Activated CD4-positive, alpha-beta T cell treated with anti-CD3 and anti-CD28 coated beads, Interleukin-2, amount 10 ng/mL, durations not matched to agents 7 days and 5 days (primary cell): ENCODE measurements at places on chromosomes 3 and 15. TPM values are rescaled to one million over a fixed set of nuclear protein-coding genes. Genes with fewer than 3 reads are reported as not detected.

The NOX5 gene
- not detected for total RNA-seq

The GOLGA8J gene
- total RNA-seq = not detected

The EPB42 gene
- total RNA-seq = not detected

The PFN2 gene
- 0.50 TPM for total RNA-seq

The TIMP4 gene
- total RNA-seq = not detected

The MUC4 gene
- under 0.01 TPM for total RNA-seq

The TNNC1 gene
- total RNA-seq = 1.5 TPM

The TSEN2 gene
- total RNA-seq = 10.4 TPM

The APOD gene
- total RNA-seq = not detected

The PRKAR2A gene
- total RNA-seq = 26.4 TPM

The OIP5 gene
- 18.9 TPM for total RNA-seq

The CEMIP gene
- not detected for total RNA-seq

The NUDT16 gene
- total RNA-seq = 7.3 TPM

The SLCO2A1 gene
- total RNA-seq = not detected

The DISP2 gene
- total RNA-seq = 0.60 TPM

The CLRN1 gene
- not detected for total RNA-seq

The CA12 gene
- not detected for total RNA-seq

The DNAH12 gene
- 0.10 TPM for total RNA-seq

GRCh38 chr3:59320080-59320479, 270.3 kb upstream of the CFAP20DC start:
- no peak for DNase-seq

DNA sequence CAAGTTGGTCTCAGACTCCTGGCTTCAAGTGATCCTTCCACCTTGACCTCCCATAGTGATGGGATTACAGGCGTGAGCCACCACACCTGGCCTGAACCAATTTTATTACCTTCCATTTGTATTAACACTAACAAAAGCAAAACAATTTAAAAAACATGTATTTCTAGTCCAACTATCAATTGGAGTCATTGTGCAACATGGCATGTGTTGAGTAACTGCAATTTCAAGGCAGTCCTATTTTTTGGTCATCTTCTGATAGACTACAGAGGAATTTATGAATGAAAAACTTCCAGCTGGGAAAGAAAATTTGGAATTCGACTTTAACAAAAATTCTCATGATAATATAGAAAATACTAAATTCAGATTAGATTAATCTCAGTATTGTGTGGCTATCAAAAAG, 16.8 kb downstream of the SPTSSB start:
- no peak for DNase-seq

GRCh38 chr3:25468866-25469319, 40.8 kb downstream of the RARB start:
- no peak for DNase-seq

- peak; percentile 29 for DNase-seq
These were observed 9.2 kb downstream of the EIF3J start for GRCh38 chr15:44545913-44546802.

- peak; percentile 20 for DNase-seq
These were observed 209.2 kb upstream of the ZPLD1 start for GRCh38 chr3:102225407-102226132.

GRCh38 chr3:170024581-170024980, 13.2 kb upstream of the GPR160 start:
- no peak for DNase-seq

GRCh38 chr15:50304836-50305235, 39.3 kb upstream of the HDC start:
- no peak for DNase-seq

GRCh38 chr15:98804057-98804380, 155.7 kb downstream of the IGF1R start:
- DNase-seq = no peak

DNA sequence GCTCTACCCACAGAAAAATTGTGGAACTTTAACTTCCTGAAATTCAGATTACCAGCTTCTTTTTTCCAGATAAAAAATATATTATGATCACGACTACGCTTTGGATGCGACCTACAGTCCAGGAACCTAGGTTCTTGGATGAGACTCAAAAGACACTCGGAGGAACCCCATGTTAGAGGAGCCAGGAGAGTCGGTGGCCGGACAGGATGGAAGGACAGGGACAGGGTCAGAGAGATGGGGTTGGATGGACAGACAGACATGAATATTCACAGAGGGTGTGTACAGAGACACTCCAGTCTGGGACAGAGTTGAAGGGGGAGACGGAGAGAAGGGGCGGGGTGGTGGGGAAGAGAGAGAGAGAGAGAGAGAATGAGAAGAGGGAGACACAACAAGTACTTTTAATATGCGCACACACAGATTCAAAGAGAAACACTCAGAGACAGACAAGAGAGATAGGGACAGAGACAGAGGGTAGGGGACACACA, 9.5 kb downstream of the FAM3D start:
- DNase-seq = no peak

- DNase-seq = no peak
These were observed 10.1 kb downstream of the UBP1 start for GRCh38 chr3:33430061-33430460.

DNA sequence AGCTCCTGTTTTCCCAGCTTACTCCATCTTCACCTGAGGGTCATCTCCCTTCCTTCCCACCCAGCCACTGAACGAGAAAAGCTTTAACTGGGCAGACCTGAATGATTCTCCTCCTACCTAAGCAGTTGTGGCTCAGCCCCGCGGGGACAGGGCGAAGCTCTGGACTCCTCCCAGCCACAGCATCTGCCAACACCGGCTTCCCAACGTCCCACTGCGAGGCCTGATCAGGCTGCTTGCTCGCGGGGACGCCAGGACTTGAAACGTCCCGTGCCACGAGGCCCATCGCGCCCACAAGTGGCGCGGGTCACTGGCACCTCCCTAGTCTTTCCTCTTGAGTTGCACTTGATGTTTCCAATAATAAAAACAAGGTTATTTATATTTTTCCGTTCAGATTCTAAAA, at the start of gene SPATA16:
Gene SPATA16 (minus strand): TSS at position 250 of the 400 bp plus-strand sequence. CDS start 23,504 bp downstream, outside the sequence.
- no peak for DNase-seq

DNA sequence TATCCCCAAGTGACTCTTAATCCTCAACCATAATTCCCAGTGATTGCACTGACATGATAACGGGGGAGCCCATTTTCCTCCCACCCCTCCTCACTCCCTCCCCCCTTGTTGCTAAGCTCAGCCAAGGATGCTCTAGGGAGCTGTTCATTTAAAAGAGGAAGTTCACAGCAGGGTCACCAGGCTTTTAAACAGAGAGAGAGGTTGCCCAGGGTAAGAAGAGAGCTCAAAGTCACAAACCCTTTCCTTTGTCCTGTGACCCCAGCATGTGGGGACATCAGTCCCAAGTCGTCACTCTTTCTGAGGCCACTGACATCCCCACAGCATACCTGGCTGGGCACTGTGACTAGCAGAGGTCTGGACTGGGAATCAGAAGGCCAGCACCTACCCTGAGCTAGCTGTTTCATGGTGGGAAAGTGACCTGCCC, 144.1 kb downstream of the RORA start:
- DNase-seq = no peak

- DNase-seq = no peak
These were observed 54.8 kb upstream of the CTSH start for GRCh38 chr15:78999636-79000035.

DNA sequence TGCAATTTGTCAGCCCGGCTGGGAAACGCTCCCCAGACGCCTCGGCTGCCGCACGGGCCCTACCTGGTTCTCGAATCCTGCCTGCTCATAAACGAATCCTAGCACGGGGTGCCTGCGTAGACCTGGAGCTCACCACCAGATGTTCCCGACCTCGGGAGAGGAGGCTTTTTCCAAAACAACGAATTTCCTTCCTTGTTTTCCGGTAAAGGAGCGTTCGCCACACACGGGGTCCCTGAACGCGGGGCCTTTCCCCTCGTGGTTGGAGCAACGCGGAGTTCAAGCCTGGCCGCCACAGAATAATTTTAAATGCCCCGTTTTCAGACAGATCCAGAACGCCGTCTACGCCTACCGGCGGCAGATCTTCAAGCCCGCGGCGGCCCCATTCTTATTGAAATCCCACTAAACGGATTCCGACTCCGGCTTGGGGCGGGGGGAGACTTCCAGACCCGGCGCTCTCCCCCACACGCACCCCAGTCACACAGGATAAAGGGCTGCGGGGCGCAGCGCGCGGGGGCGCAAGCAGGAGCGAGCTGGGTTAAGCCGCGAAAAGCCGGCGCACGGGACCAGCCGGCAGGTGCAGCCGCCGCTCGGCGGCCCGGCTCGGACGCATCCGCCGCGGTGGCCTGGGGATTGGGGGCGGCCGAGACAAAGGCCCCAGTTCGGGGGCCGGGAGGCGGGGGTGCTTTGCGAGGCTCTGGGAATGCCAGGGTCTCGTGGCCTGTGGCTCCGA, 895 bp downstream of the GATA2 start:
- DNase-seq = no peak

DNA sequence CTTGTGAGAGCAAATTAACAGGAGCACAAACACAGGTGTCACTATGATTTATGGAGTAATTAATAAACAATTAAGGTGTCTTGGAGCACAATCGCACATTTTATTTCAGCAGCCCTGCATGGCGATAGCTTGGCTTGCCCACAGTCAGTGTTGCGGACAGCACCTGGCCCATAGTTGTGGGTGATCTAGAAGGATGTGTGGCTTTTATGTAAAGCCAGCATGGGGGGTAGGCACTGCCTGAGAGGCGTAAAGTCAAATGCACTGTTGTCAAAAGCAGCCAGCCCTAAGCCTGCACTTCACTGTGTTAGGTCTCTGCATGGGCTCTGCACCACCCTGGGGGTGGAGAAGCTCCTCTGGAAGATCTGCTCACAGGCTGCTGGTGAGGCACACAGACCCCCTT, 177.4 kb upstream of the PPP2R3A start:
- DNase-seq = no peak

DNA sequence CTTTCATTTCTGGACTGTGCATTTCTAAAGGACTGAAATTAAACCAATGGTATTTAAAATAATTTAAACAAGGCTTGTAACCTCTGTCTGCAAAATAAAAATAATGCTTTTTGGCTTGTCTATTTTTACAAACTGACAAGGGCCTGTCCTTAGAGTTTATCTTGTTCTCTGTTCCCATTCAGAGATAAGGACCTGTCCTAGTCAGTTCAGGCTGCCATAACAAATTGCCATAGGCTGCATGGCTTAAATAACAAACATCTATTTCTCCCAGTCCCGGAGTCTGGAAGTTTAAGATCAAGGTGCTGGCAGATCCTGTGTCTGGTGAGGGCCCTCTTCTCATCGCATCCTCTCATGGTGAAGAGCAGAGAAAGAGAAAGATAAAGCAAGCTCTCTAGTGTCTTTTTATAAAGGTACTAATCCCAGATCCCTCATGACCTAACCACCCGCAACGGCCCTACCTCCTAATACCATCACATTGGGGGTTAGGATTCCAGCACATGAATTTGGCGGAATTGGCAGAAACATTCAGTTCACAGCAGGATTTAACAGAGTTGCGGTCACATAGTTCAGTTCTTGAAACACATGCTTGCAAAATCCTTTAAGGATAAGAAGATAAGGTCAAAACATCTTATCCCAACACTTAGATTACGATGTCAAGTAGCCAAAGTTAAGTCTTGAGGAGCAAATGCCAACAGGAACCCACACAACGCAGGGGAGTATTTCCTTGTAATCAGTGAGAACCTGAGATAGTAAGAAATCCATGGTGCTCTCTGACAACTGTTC, 17.8 kb downstream of the KBTBD8 start:
- DNase-seq = no peak

DNA sequence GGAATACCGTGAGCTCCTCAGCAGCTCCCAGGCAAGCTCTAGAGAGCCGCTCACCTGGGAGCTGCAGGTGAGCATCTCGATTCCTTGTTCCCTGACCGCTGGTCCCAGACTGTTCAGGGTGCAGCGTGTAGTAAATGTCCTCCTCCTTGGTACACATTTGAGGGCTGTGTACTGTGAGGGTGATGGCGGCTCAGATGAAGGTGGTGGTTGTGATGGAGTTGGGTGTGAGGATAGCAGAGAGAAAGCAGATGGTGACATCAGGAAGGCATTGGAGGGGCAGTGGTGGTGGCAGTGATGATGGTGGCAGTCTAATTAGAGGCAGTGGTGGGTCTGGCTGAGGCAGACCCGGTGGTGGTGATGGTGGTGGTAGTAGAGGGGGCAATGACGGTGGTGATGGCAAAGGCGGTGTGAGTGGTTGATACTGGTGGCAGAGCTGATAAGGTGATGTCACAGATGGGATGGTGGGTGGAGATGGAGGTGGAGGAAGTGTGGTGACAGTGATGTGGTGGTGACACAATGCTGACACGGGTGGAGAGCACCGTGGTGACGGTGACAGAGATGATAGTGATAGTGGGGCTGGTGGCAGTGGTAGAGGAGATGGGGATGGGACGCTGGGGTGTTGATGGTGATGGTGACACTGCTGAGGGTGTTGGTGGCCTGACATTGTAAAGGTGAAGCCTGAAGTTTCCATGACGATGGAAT, at the start of gene DNAJB8:
Gene DNAJB8 (minus strand): TSS at position 51 of the 702 bp plus-strand sequence. CDS start 3,645 bp downstream, outside the sequence.
- DNase-seq = peak; percentile 41

GRCh38 chr3:82002491-82002890, 241.0 kb upstream of the GBE1 start:
- no peak for DNase-seq

GRCh38 chr15:70164156-70164900, 66.6 kb upstream of the TLE3 start:
- no peak for DNase-seq

DNA sequence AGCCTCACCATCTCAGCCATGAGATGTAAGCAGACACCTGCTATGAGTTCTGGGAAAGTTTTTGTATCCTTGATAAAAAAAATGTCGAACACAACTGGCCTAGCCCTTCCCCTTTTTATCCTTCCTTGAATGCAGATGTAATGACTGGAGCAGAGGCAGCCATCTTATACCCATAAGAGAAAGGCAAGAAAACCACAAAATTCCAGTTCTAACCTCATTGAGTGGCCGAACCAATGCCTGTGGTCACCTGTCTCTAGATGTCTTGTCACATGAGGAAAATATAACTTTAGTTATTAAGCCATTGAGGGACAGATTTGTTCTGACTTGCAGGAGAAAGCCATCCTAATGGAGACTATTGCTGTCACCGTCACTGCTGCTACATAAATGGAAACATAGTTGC, 80.4 kb upstream of the SLC6A6 start:
- DNase-seq = no peak
